Fibroblast of lung (primary cell): ENCODE measurements at places on chromosomes 13 and 19. TPM values are rescaled to one million over a fixed set of nuclear protein-coding genes. Genes with fewer than 3 reads are reported as not detected.

- DNase-seq, result no peak
Observed at GRCh38 chr19:50964266-50964665, 5.1 kb downstream of the KLK6 start.

The OR7C1 gene
- polyA plus RNA-seq, result not detected in 2 replicates

DNA sequence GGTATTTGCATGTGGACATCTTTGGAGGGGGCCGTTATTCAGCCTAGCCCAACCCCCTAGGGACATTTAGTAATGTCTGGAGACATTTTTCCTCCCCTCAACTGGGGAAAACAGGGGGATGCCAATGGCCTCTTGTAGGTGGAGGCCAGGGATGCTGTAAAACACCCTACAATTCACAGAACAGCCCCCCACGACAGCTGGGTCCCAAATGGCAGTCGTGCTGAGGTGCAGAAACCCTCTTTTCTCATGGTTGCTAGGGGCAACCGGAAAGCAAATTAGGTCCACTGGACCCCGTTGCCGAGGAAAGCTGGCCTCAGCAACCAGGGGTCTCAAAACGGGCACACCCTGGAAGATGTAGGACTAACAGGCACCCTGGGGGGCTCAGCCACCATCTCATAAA lies 14.6 kb downstream of the TMEM150B start:
- no peak for DNase-seq

DNA sequence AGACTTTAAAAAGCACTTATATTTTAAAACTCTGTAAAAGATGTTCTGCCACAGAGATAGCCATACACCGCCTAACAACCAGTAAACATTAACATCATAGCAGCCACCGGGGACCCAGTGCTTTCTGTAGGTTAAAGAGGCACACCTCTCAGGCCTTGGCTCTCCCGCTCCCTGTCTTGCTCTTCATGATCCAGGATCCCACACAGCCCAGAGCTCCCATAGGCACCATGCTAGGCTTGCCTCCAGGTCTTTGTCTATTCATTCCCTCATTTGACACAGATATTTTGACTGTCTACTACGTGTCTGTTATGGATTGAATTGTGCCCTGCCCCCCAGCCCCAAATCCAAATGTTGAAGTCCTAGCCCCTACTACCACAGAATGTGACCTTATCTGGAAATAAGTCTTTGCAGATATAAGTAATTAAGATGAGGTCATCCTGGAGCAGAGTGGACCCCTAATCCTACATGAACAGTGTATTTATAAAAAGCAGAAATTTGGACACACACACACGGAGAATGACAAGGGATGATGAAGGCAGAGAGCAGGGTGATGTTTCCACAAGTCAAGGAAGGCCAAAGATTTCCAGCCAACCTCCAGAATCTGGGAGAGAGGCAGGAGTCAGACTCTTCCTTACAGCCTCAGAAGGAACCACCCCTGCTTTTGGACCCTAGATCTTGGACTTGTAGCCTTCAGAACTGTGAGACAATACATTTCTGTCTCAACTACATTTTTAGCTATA lies 272.6 kb downstream of the DNAJC15 start:
- DNase-seq, result no peak

DNA sequence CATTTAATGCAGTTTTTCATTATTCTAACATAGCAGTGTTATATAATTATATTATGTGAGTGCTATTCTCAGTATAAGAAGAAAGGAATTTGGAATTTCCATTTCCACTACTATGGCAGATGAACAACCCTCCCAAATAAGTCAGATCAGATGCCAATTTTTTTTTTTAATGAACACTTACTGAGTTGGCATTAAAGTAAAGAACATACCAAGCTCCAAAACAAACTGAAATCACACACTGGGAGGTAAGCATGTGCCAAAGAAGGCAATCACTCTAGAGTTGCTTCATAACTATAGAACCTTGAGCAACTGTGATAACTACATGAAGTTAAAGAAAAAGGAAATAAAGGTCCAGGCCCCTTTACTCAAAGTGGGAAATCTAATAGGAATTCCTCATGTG lies 90.3 kb downstream of the RNF17 start:
- DNase-seq, result peak; percentile 46

DNA sequence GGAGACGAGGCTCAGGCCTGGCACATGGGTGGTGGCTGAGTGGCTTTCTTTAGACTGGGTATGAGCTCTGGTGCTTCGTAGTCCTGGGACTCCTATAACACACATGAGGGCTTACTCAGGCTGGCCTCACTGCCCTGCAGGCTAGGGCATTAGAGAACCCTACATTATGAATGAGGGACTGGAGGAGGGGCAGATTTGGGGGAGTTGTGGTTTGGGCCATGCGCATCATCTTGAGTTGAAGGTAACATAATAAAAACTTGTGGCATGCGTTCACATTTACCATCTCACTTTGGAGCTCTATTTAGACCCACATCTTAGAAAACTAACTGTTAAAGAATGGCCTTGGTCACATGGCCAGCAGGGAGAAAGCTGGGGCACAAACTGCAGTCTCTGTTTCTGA lies 54.2 kb downstream of the STARD13 start:
- DNase-seq, result no peak

DNA sequence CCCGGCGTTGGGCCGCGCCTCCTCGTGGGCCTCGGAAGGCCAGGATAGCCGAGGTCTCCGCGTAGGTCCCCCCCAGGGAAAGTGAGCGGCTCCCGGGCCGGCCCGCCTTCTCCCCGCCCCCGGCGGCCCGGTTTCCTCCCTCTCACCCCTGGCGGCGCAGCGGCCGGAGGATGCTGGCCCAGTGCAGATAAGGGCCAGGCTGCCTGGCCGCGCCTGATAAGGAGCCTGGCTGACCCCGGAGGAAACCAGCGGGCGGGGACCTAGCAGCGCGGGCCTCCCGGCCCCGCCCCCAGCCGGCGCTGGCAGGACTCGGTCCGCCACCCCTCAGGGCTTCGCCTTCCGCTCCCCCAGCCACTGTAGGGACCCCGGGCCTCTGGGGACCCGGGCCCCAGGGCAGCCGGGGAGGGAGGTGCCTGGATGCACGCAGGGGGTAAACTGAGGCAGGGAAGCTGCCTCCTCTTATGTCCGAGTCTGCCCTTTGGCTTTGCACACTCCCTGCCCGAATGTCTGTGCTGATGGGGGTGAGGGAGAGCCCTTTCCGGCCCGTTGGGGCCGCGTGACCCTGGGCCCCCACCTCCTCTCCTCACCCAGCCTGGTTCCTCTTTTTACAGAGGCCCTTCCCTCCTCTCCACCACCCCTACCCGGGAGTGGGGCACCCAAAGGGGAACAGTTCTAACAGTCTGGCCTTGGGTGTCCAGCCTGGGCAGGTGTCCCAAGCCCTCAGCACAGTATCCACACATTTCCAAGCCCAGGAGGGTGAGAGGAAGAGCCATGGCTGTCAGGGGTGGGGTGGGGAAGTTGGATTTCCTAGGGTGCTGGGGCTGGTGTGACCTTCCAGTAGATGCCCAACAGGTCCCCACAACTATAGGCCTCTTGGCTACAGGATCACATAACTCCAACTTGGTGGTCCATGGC lies at the start of gene LYL1:
Gene LYL1 (minus strand): TSS at position 193 of the 915 bp plus-strand sequence. CDS start 1,687 bp downstream, outside the sequence.
- DNase-seq, result peak; percentile 39

DNA sequence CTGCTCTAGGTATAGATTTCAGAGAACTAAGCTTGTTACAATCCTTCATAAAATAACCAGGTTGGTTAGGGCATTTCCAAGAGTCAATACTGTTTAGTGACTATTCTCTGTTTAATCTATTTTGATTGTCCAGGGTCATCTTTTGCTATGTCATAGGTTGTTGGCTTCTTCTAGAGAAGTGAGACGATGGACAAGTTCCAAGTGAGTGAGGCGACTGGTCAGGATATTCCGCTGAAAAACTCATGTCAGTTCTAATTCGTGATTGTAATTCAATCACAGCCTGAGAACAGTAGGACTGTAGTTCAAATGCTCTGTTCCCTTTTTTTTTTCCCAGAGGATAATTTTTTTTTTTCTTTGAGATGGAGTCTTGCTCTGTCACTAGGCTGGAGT lies 15.8 kb upstream of the ALOX5AP start:
- DNase-seq, result peak; percentile 45

- no peak for DNase-seq
Observed at GRCh38 chr19:33388231-33388724, 14.8 kb downstream of the CEBPG start.
